Bone marrow (tissue), 2 donors: ENCODE measurements at places on chromosomes 5 and 9.

GRCh38 chr9:136882109-136882946, 4.0 kb upstream of the TRAF2 start:
- DNase-seq: peak; percentile 39

DNA sequence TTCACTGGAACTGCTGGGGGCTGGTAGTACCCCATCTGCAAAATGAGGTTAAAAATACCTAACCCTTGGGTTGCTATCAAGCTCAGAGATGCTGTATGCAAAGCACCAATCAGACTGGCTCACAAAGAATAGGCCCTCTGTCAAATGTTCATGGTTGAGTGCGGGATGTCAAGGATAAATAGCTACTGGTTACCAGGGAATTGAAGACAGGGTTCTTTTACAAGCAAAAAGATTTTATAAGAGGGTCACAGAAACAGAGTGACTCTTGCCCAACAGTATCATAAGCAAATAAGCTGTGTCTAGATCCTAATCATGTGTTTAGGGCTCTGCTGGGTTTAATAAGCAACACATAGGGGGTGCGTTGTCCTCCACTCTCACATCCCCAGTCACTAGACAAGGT, 11.9 kb downstream of the SYK start:
- DNase-seq: no peak

- DNase-seq: no peak
Observed at GRCh38 chr9:137441935-137442321, 771 bp upstream of the ENTPD8 start.

GRCh38 chr9:134855231-134855899, 25.2 kb upstream of the FCN2 start:
- no peak for DNase-seq

GRCh38 chr5:77751328-77752023, 24.7 kb downstream of the TBCA start:
- no peak for DNase-seq
